Parietal lobe (tissue), 2 donors: ENCODE measurements at places on chromosomes 16 and 17. TPM values are rescaled to one million over a fixed set of nuclear protein-coding genes. Genes with fewer than 3 reads are reported as not detected.

ADCY7 gene
- total RNA-seq = 9.4 TPM

AKAP10 gene
- 54.5 TPM for total RNA-seq

ACE gene
- 7.5 TPM for total RNA-seq

WNK4 gene
- not detected for total RNA-seq

METRNL gene
- 21.6 TPM for total RNA-seq

SMIM5 gene
- total RNA-seq = 0.31 TPM

CACNG5 gene
- 0.63 TPM for total RNA-seq

USH1G gene
- not detected for total RNA-seq

VTN gene
- total RNA-seq = 0.63 TPM

CDR2L gene
- 8.8 TPM for total RNA-seq

PDILT gene
- total RNA-seq = not detected

APRT gene
- 13.1 TPM for total RNA-seq

KRTAP4-4 gene
- total RNA-seq = not detected

RNF157 gene
- total RNA-seq = 37.6 TPM

KRT15 gene
- not detected for total RNA-seq

OTOA gene
- total RNA-seq = 1.9 TPM

ADAMTS18 gene
- total RNA-seq = 0.94 TPM

AHSP gene
- 45.7 TPM for total RNA-seq
